ENCODE measurements at places on chromosomes 3 and 15.

DNA sequence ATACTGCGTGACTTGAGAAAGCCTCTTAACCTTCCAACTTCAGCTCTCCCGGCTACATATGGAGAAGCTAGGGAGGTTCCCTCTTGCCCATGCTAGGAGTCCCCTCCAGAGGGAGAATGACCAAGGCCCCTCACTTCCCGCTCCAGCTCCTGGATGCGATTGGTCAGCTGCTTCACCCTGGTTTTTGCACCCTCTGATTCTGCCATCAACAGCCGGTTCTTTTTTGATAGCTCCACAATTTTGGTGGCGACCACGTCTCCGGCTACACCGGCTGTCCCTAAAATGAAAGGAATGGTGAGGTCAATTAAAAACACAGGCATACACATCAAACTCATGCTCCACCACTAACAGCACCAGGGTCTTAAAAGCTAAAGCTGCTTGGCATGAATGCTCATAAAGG, 20.6 kb downstream of the CCDC13 start:
- no peak for DNase-seq

DNA sequence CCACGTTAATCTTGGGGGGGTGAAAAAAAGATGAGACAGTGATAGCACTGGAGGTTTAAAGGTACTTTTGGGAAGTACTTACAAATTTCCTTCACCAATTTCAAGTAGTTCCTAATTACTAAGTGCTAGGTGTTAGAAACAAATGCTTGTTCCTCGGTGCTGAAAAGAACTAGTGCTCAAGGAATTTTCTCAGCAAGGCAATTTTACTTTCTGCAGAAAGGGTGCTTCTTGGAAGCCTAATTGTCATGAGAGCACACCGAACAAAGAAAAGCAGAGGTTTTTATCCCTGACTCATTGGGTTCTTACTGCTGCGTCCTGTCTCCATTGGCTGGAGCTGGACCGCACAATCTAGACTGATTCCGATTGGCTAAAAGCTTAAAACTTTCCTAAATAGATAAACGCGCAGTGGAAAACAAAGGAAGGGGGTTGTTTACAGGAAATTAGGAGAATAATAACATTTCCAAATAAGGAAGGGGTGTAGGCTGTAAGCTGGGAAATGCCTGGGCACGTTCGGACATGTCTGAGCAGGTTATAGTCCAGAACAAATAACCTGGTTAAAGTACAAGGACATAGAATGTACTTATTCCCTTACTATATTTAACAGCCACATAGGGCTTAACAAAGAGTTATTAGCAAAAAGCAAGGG, 49.6 kb downstream of the CHD2 start:
- no peak for DNase-seq

DNA sequence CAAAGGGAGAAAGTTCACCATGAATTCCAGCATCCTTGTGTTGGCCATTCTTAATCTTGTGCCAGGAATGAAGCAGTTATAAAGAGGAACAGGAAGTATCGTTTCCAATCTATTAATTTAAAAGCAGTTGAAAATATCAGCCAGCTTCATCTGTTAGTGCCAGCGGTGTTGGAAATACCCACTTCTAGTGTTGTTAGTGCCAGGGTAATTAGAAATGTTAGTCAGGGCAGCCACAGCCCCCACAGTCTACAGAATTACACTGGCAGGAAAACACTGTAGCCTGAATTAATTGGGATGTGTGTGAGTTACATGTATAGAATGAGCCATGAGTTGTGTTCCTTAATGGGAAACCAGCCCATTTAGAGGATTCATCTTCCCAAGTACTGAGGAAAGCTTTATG, 127.8 kb downstream of the GHSR start:
- no peak for DNase-seq

DNA sequence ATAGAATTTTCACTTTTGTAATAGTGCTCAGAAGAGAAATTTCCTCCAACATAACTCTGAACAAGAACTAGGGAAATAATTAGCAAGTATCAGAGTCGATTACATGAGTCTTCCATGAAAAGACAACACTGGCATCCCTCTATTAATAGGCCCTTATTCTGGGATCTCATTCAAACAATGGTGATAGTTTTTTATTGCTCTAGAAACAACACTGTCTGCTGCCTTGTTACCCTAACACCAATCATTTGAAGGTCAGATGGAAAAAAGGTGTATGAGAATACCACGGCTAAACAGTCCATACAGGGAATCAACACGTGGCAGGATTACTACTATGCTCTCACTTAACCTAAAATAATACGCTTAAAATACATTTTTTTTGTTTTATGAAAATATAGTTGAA, 35.9 kb downstream of the GNB4 start:
- DNase-seq = no peak

- no peak for DNase-seq
Measured at GRCh38 chr3:168066882-168067281, 28.8 kb downstream of the GOLIM4 start.

DNA sequence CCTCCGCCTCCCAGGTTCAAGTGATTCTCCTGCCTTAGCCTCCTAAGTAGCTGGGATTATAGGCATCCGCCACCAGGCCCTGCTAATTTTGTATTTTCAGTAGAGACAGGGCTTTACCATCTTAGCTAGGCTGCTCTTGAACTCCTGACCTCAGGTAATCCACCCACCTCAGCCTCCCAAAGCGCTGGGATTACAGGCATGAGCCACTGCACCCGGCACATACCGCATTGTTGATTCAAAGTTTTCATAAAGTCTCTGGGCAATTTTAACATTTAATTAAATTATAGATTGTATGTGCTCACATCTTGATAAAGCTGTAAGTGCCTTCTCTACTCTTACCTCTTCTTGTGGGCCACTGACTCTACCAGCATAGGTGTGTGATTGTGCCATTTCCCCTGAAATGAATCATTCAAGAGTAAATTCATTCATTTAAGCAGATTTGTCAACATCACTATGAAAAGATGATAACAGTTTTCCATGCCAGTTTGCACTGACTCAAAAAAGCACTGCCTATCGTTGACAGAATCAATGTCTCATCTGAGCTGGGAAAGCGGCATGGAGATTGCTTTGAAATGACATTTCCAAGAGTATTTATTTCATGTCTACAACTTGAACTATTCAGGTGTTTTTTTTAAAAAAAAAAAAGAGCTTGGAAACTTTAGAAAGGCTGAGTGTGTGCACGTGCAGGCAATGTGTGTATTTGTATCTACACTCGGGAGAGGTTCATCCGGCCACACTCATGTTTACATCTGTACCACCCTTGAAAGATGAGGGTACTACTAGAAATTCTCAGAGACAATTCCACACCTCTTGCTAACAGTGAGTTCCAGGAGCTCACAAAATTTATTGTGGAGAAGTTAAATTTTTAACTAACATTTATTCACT, 3.5 kb downstream of the BCL2A1 start:
- no peak for DNase-seq

DNA sequence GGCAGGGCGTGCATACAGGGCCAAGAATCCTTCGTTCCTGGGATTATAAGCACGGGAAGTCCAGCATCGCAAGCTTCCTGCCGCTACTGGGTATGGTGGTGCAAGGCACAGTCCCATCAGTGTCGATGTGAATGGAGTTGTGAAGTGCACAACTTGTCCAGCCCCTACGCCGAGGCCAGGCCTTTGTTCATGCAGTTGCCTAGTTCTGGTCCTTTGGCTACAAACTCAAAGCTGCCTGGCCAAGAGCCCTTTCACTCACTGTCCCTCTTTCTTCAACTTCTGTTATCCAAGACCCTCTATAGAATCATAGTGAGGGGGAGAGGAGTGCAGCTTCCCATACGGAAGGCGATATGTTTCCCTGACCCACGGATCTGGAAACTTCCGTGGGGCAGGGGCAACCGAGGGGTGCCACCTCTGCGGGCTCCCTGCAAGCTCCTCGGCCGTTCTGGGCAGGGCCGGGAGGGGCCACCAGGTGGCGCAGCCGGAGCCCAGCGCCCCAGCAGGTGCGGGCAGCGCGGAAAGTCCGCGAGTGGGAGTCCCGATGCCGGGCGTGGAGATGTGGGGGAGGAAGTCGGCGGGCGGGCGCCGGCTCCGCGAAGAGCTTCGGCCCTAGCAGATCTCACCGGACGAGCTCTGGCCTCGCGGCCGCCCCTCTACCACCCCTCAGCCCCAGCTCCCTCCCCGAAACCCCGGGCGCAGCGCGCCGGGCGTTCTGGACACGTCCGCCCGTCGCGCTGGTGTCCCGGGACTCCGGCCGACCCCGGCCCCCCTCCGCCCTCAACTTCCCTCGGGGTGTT, 693 bp downstream of the RASGRP1 start:
- no peak for DNase-seq

DNA sequence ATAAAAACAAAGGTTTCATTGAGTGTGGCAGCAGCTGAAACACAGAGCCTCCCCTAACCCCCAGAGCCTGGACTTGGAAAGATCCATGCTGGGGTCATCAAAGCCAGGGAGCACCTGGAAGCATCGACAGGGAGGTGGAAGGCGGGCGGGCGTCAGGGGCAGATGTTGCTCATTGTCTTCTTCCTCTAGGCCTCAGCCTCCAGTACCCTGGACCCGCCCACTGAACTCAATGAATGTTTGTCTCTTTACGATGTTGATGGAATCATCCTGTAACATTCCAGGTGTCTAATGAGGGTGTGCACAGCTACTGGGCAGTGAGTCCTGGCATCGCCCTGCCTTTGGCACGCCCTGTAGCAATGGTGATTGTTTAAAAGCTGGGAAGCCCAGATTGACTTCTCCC, 9.8 kb downstream of the GP5 start:
- no peak for DNase-seq

GRCh38 chr3:112371569-112371968, 38.6 kb downstream of the CD200 start:
- DNase-seq = no peak

- DNase-seq = no peak
Measured at GRCh38 chr15:98893401-98893800, 114.2 kb downstream of the PGPEP1L start.

GRCh38 chr15:96428742-96429141, 98.2 kb downstream of the NR2F2 start:
- DNase-seq = no peak

GRCh38 chr3:190169877-190170276, 49.2 kb upstream of the P3H2 start:
- no peak for DNase-seq

DNA sequence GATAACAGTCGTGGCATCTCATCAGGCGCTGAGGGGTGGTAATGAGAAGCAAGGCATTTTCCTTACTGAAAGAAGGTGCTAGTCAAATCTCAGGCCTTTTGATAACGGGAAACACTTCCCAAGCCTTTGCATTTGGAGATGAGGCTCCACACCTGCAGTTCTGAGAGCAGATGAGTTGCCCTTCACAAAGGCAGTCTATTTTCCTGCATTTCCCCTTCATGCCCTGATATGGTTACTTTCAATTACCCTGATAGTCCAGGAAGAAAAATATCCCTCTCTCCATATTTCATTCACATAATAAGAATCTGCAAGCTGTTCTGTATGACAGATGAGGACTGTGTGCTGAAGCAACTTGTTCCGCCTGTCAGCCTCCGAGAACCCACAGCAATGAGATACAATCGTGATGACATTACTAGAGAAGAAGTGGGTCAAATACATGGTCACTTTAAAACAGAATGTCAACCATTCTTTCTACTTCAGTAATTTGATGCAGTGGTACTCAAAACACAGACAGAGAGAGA, 25.0 kb downstream of the FHIT start:
- DNase-seq = no peak

- no peak for DNase-seq
Measured at GRCh38 chr3:157045238-157045850, 114.6 kb downstream of the CCNL1 start.

DNA sequence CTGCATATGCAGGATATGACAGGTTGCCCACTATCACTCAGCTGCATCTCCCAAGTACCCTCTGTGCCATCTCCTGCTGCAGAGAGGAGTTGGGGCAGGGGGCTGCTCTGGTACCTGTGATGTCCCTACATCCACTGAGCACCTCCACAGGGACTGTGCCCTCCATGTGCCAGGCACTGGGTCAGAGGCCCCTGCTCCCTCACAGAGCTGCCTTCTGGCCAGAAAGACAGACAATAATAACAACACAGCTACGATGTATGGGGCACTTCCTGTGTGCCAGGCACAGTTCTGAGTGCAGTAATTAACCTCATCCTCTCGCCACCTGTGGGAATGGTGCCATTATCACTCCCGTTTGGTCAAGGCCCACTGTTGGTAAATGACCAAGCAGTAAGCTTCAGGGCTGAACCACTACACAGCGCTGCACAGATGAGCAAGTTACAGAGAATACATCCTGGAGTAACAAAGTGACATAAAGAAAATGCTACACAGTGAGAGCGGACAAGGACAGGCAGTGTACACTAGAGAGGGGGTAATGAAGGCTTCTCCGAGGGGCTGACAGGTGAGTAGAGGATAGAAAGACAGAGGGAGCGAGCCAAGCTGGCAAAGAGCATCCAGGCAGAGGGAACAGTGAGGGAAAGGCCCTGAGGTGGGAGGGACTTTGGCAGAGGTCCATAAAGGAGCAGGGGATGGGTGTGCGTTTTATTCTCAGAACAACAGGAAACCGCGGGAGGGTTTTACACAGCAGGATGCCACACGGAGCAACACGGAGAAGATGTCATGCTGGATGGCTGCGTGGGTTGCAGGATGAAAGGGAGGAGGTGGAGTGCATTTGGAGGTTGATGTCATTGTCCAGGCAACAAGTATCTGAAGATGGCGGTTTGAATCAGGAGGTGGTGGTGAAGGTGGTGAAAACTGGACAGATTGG, 13.6 kb downstream of the WNT7A start:
- DNase-seq = no peak

- no peak for DNase-seq
Measured at GRCh38 chr3:26307192-26307591, 315.4 kb upstream of the LRRC3B start.

DNA sequence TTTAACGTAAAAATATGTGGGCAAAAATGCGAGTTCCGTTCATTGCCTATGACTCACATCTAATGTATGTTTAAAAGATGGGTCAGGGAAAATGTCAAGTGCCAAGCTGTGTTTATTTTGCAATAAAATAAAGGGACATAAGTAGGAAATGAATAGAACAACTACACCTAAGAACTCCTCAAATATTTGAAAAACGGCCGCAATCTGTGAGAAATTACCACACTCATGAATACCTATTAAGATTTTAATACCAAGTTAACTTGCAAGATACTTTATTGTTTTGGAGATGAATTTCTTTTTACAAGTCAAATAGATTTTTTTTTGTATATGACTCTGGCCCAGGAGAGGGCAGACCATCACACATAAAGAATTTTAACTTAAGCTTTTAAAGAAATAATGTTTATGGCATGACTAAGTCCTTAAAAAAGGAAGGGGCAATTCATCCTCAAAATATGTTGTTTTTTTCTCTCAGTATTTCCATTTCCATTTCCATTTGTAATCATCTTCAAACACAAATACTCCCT, 152.7 kb downstream of the SUCNR1 start:
- DNase-seq = no peak

DNA sequence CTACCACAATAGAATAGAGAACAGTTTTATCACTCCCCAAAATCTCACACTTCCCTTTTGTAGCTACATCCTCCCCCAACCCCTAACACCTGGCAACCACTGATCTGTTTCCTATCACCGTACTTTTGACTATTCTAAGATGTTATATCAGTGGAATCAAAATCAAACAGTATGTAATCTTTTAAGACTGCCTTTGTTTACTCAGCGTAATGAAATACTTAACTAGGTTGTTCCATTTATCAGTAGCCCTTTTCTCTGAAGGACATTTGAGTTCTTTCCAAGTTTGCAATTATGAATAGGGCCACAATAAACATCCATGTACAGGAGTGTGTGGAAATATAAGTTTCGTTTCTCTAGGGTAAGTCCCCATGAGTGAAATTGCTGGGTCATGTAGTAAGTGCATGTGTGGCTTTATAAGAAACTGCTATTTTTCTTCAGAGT, 372.3 kb downstream of the SV2B start:
- DNase-seq = no peak

GRCh38 chr3:175336406-175337133, 477.4 kb downstream of the NAALADL2 start:
- DNase-seq = no peak

- no peak for DNase-seq
Measured at GRCh38 chr3:139530717-139531116, 8.8 kb downstream of the RBP1 start.
